Heart left ventricle (tissue), 16 donors: ENCODE measurements at places on chromosomes 1 and 21. TPM values are rescaled to one million over a fixed set of nuclear protein-coding genes. Genes with fewer than 3 reads are reported as not detected.

DNA sequence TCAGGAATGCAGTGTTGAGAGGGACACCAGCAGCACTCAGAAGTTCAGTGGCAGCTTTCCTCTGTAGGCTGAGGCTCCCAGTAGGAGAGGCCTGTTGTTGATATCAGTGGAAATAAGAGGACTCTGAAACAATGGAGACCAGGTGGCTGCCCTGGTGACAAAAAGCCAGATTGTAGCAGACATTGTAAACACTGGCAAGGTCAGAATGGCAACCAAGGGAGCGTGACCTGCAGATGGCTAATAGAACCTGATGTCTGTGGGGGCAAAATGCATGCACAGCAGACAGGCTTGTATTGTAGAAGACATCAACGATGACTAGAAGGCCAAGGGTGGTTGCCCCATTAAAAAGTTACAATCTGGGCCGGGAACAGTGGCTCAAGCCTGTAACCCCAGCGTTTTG, 53.1 kb upstream of the GPR37L1 start:
- DNase-seq, result no peak

- DNase-seq, result no peak
Measured at GRCh38 chr1:92623187-92623778, 136.6 kb upstream of the GFI1 start.

GRCh38 chr1:221794079-221794670, 52.3 kb upstream of the DUSP10 start:
- DNase-seq, result no peak

DNA sequence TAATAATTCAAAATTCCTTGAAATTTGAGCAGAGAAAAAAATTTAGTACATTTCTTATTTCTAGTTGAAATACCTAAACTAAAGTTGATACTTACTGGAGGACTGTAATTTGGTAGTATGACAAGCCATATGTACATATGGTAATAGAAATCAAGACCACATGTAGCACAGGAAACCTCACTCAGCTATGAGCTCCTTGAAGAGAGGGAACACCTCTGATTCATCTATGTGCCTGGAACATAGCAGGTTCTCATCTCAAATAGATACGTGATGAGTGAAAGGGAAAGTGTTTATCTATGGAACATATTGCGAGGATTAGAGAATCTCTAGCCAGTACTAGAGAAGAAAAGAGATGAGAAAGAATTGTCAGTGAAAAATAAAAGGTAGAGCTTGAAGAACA, 47.9 kb upstream of the GNG4 start:
- no peak for DNase-seq

Gene PBX1
- total RNA-seq, result 57.9 TPM
